SK-N-MC (cell line): ENCODE measurements at places on chromosomes 3 and 15.

GRCh38 chr3:73586190-73586589 is 38.6 kb downstream of the PDZRN3 start:
- DNase-seq, result no peak

DNA sequence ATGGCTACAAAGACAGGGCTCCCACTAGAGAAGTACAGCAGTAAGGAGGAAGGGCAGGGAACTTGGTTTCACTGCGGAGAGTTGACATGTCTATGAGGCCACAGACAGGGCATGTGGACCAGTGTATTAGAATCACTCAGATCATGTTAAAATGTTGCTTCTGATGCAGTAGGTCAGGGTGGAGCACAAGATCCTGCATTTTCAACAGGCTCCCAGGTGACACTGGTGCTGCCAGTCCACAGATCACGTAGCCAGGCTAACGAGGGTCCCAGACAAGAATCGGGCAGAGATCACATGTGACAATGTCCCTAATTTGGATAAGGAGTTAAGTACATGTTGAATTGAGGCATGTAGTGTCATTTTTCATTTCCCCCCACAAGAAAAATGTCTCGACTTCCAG is 73.6 kb downstream of the SPSB4 start:
- DNase-seq, result no peak

- DNase-seq, result no peak
Measured at GRCh38 chr3:52147804-52148203, 6.4 kb downstream of the POC1A start.

- DNase-seq, result no peak
Measured at GRCh38 chr3:143241481-143241951, 121.9 kb downstream of the CHST2 start.

- no peak for DNase-seq
Measured at GRCh38 chr15:54836052-54836795, 360.5 kb downstream of the RSL24D1 start.
